ENCODE measurements at places on chromosomes 3 and 15.

GRCh38 chr15:95825208-95825607 is 505.3 kb upstream of the NR2F2 start:
- no peak for DNase-seq

DNA sequence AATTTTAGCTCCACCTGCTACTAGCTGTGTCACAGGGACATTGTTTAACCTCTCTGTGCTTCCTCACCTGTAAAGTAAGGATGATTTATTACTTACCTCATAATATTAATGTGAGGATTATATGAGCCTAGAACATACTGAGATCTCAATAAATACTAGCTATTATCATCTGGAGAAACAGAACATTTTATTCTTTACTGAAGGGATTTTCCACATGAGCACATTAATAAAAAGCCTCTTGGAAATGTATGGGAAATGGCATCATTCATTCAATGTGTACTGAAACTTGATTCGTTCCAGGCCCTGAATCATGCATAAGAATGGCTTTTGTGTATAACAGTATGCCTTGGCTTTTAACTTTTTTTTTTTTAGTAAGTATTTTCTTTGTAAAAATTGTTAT is 11.0 kb upstream of the CEMIP start:
- no peak for DNase-seq

- peak; percentile 20 for DNase-seq
Measured at GRCh38 chr3:28745436-28745835, 396.8 kb upstream of the AZI2 start.

GRCh38 chr15:37014566-37014965 is 85.8 kb downstream of the MEIS2 start:
- no peak for DNase-seq

DNA sequence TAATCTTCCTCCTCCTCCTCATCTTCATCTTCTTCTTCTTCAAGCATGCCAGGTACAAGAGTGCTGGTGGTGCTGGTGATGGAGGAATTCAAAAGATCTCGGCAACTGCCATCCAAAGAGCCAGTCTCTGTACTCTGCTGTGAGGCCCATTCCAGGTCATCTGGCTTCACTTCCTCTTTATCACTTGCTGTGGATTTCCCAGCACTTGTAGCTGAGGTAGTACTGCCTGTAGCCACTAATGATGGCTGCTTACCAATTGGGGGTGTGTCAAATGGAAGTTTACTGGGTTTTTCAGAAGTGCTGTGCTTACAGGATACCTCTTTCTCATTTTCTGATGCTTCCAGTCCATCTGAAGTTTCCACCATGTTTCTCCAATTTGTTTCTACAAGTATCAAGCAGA is 28.8 kb upstream of the SHC4 start:
- no peak for DNase-seq

- peak; percentile 50 for DNase-seq
Measured at GRCh38 chr3:48715174-48715800, 1.7 kb downstream of the IP6K2 start.

GRCh38 chr15:83308671-83309070 is 24.2 kb upstream of the BNC1 start:
- DNase-seq, result no peak

DNA sequence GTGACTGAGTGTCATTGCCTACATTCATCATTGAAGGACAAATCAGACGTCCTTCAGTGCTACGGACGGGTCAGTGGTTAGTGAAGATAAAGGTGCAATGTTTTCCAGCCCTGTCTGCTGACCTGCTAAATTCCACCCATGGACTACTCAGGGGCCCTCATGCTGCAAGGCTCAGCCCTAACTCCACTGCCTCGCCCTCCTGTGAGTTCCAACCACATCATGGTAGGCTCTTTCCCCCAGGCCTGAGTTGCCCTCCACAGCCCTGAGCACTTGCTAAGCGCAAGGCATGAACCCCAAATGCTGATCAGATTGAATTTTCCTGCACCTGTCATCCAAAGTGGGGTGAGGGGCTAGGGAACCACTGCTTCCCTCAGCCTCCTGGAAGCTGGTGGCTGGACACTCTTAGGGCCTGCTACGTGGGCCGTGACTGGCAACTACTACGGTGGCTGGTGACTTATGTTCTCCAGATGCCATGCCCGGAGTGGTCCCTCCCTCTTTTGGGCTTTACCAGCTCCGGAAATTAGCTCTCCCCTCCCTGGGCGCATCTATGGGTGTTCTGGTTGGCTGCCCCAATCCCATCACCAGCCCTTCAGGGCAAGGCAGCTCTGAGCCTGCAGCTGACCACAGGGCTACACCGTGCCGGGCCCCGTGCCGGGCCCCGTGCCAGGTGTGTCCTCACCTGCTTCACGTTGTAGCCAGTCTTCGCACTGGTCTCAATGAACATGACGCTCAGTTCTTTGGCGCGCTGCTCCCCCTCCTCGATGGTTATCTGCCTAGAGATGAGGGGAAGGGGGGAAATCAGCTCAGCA is 32.1 kb downstream of the SRPRB start:
- DNase-seq, result no peak

GRCh38 chr3:13723676-13724207 is 156.1 kb downstream of the WNT7A start:
- DNase-seq, result no peak

DNA sequence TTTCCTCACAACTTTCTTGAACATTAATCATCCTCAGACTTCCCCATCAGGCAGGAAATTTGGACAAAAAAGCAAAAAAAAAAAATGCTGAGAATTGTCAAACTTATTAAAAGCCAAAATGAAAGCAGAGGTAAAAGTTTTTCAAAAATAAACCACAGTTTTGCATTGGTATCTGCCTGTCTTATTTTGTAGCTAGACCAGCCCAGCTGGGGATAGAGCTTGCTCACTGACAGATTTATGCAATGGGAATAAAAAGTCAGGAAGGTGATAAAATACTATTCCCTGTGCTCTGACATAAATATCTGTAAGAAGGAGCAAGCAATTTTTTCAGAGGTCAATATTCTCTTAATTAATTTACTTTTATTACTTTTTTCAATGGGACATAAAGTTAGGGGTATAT is 1006.7 kb upstream of the ALCAM start:
- DNase-seq, result no peak

DNA sequence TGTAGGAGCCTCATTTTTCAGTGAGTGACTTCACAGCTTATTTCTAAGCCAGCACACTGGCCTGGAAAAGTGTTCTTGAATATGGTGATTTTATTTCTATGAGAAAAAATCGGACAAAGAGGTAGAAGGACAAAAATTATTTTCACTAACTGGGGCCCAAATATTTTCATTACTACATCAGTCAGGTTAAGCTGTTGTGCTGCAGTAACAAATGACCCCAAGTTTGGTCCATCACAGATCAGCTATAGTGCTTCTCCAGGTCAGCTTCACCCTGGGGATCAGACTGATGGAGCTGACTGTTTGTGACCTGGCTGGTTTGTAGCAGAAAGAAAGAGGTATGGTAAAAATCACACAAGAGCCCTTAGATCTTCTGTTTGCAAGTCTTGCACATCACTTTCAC is 97.9 kb upstream of the STT3B start:
- no peak for DNase-seq

- no peak for DNase-seq
Measured at GRCh38 chr3:71565316-71565715, 18.2 kb downstream of the FOXP1 start.

GRCh38 chr3:61912158-61912557 is 350.8 kb downstream of the PTPRG start:
- DNase-seq, result no peak

GRCh38 chr3:171351676-171352075 is 108.5 kb downstream of the TNIK start:
- peak; percentile 96 for DNase-seq

- DNase-seq, result no peak
Measured at GRCh38 chr3:36649125-36649524, 115.2 kb downstream of the DCLK3 start.

GRCh38 chr3:172561897-172562640 is 38.8 kb upstream of the TNFSF10 start:
- DNase-seq, result no peak

- no peak for DNase-seq
Measured at GRCh38 chr15:54917312-54917711, 279.4 kb downstream of the RSL24D1 start.

DNA sequence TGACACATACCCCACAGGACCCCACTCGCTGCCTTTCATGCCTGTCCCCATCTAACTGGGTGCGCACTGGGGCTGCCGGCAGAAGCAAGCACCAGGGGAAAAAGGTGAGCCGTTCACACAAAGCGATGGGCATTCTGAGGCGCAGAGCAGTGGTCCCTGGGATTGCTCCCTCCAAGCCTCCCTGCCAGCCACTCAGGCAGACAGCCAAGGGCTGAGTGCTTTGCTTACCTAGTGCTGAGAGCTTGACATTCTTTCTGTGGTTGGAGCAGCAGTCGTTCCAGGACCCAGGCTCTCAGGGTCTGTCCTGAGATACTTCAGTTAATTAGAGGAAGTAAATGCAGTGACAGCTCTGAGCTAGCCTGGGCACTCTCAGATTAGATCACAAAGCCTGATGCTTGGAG is 5.7 kb downstream of the ESYT3 start:
- DNase-seq, result peak; percentile 54

DNA sequence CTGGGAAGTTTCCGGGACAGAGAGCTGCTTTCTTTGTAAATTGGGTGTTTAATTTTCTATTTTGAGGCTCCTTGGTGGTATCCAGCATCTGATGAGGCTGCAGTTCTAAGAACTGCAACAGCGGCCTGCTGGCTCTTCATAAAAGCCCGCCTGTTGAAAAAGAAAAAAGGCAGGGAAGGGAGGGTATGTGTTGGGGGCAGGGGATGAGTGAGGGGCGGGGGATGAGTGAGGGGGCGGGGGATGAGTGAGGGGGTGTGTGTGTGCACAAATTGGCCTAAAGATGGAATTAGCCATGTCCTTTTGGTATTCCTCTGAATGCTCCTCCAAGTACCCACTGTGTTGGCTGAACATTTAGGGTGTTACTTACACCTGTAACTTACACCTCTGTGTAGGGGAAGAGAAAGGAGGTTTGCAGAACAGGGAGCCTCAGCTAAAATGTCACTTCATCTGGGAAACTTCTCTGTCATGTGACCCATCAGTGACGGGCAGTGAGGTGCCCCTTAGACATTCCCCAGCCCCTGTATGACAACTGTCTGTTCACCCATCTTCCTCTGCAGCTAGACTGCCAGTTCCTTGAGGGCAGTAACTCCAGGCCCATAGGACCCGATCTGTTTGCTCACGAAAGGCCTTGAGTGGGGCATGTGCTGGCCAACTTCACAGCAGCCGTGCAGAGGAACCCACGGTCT is 57.6 kb downstream of the LRIG1 start:
- DNase-seq, result no peak

DNA sequence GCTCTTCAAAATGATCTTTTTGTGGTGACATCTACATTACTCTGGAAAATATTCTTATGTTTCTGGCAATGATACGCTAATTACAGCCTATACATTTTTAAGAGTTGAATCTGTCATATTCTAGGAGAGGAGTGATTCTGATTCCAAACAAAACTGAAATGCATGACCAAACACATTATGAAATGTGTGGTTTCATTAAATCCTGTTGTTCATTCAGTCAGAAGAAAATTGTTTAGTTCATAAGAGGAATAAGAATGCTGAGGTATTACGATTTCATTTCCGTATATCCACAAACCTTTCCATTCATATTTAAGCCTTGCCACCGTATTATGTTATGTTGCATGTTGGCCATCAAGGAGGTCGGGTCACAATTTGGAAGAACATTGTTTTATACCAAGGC is 345.1 kb downstream of the FEZF2 start:
- DNase-seq, result no peak

DNA sequence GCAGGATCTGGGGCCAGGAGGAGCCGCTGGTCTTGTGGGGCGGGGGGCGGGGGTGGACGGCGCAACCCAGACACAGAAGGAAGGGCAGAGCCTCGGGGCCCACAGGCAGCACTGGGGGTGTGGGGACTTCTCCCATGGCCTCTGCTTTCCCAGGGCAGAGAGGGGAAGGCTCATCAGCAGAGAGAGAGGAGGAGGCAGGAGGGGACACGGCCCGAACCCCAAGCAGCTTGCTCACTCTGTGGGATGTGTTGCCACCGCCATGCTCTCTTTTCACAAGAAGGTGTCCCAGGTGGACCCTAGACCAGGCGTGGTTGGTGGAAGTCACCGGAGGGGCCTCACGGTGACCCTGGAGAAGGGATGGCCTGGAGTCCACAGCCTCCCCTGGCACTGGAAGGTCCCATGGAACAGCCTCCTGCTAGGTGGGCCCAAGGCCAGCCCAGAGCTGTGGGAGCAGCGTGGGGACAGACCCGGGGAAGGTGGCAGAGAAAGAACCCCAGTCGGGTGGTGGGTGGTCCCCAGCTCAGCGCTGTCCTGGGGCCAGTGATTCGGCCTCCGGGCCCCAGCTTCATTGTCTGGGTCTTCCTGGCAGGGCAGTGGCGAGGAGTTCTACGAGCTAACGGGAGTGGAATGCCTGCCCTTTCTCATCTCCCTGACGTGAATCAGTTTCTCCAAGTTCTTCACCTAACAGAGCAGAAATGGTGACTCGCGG is 46.8 kb upstream of the PCSK6 start:
- no peak for DNase-seq

- DNase-seq, result no peak
Measured at GRCh38 chr3:29083081-29083480, 197.8 kb upstream of the RBMS3 start.

DNA sequence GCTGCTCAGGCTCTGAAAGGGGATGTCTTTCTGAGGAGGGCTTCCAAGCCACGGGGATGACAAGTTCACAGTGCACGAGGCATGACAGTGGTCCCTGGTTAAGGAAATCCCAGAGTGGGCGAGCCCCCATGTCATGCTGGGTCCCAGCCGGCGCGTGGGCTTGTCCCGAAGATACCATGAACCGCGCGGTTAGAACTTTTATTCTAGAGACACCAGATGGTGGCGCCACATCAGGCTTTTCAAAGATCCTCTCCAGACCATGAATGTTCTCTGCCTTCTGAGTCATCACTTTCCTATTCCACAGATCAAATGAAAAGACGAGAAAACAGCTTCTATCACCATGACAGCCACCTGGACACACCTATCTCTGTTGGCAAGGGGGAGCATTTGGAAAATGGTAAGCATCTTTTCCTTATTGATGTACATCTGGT is 227.8 kb upstream of the LYSMD4 start:
- DNase-seq, result no peak

GRCh38 chr3:62873761-62874710 is 1.2 kb downstream of the CADPS start:
- DNase-seq, result no peak

- DNase-seq, result peak; percentile 38
Measured at GRCh38 chr3:180036671-180037455, at the start of gene PEX5L. PEX5L (minus strand) TSS chr3:180036937; CDS start chr3:180036599, 338 bp downstream.

- DNase-seq, result no peak
Measured at GRCh38 chr3:135739779-135740178, 225.7 kb upstream of the PPP2R3A start.

- DNase-seq, result no peak
Measured at GRCh38 chr3:70905491-70905890, 593.1 kb upstream of the MDFIC2 start.

GRCh38 chr15:92882697-92883162 is 17.4 kb upstream of the CHD2 start:
- DNase-seq, result no peak

- DNase-seq, result no peak
Measured at GRCh38 chr3:81816473-81817250, 55.2 kb upstream of the GBE1 start.

All from EL (cell line).